Kidney capillary endothelial cell (primary cell): ENCODE measurements at places on chromosomes 2 and 18.

DNA sequence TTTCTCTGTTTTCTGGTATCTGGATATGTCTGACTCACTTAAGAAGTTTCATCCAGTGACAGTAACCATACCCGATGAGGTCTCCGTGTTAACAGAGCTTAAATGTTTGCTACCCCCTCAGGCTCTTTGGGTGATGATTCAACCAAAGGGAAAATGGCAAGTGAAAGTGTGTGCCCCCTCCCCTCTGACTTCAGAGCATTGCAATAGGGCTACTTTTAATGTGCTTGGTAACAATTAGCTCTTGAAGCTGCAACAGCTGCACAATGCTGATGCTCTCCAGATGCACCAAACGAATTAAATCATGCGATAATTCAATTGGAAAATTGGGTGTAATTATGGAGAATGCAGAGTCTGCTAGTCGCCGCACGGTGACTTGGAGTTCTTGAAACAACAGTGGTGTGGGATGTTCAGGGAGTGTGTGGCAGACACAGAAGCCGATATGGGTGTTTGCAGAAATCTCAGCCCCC, 270.7 kb downstream of the ALK start:
- no peak for DNase-seq

DNA sequence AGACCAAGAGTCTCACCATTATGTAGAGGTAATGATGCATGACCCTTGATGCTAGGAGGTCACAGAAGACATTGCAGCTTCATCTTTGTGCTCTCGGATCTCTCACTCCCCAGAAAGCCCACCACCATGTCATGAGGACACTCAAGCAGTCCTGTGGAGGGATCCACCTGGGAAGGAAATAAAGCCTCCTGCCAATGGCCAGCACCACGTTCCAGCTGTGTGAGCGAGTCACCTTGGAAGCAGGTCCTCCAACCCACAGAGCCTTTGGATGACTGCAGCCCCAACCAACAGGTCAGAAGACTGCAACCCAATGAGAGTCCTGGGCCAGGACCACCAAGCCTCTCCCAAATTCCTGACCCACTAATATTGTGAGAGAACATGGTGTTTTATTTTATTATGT, 38.4 kb downstream of the CYP26B1 start:
- no peak for DNase-seq

GRCh38 chr2:53275743-53276142, 491.9 kb upstream of the CHAC2 start:
- DNase-seq: no peak

DNA sequence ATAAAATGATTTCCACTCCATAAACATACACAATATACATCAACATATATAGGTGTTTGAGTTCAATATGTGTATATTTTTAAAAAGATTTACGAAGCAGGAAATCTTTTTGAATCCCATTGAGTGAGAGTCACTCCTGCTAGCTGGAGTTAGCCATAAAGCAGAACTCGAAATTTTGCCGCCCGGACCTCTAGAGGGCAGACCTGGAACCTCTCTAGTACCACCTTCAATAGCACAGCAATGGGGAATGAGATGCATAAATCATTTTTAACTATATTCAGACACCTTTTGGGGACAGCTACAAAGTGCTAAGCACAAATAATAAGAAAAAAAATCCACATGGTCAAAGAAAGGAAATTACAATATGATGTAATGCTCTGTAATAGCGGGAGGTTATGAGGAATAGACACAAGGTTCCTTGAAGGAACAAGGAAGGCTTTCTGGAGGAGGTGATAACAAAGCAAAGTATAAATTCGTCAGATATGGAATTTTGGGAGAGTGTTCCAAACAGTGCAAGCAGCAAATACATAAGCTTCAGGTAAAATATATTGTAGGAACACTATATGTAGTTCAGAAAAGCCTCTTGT, 533.4 kb downstream of the ERBB4 start:
- DNase-seq: peak; percentile 46

DNA sequence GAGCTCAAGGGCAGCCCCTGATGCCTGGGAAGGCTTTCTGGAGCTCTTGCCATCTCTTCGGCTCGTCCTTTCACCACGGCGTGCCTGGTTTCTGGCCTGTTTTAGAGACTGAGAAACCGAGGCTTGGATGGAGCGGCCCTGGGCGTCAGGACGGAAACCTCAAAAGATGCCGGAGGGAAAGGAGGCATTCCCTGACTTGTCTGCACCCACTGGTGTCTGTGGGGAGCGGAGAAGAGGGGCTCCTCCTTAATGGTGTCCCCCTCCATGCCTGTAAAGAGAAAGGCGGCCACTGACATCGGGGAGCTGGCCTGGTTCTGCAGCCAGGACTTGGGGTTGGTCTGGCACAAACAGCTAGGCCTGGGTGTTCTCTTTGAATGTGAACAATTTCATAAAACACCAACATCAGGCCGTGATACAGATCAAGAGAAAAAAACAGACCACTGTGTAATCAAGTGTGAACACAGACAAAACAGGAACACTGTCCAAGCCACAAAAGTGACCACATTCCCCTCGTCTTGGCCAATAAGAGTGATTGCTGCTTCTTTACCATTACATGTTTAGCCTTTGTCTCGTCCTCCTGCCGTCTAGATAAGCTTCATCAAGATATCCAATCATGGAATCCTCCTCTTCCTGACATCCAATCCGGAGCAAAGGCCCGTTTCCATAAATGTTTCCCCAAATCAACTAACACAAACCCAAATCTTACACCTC, 633 bp upstream of the ILKAP start:
- no peak for DNase-seq

GRCh38 chr2:7017671-7018281, 100.6 kb downstream of the RNF144A start:
- no peak for DNase-seq

GRCh38 chr2:50624506-50624905, 407.4 kb downstream of the NRXN1 start:
- DNase-seq: no peak

DNA sequence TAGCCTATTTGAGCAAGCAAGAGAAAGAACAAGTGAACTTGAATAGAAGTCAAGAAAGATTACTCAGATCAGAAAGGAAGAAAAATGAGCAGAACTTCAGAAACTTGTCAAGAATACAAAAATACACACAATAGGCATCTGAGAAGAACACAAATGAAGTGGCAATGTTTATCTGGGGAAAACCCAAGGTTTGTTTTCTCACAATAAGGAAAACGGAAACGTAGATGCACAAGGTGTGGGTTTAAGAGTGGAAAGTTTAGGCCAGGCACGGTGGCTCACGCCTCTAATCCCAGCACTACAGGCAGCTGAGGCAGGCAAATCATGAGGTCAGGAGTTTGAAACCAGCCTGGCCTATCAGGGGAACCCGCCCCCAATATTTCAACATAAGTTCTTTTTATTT, 159.5 kb upstream of the GYPC start:
- no peak for DNase-seq

- no peak for DNase-seq
Measured at GRCh38 chr2:168543037-168543436, 87.0 kb downstream of the CERS6 start.

DNA sequence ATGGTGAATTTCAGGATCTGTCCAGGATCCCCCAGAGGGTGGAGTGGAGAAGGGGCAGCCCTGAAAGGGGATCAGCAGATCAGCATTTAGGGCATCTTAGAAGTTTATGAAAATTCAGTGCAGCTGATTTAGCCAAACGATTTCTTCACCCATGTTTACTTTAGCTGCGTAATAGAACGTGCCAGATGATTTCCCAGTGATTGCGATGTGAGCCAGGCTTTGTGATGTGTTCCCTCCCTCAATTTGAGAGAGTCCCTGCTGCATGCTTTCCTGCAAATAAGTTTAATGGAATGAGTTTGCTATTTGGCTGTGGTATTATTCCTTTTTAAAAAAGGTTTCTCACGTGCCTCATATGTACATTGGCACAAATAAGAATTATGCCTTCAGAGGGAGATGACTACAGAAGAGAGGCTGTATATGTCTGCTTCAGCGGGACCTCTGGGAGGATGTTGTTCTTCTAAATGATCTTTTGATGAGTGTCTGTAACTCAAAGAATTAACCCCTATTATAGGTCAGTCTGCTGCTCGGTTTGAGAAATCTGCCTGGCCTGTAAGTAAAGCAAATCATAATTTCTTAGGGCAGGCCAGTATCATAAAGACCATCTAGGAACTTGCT, 111.9 kb downstream of the MRO start:
- no peak for DNase-seq
